ENCODE measurements at places on chromosomes 5 and 9.

GRCh38 chr5:61768692-61769281, 436.7 kb downstream of the ZSWIM6 start:
- H3K36me3 ChIP-seq: no peaks in the 10 kb centered on the region
- no peaks in the 10 kb centered on the region for H3K4me1 ChIP-seq
- peaks cover 7% of the 10 kb centered on the region for H3K27me3 ChIP-seq
- no peak overlapping the region for H3K27ac ChIP-seq

- H3K4me3 ChIP-seq: no peak overlapping the region
- no peak for DNase-seq
- no peaks in the 10 kb centered on the region for H3K4me1 ChIP-seq
- H3K27ac ChIP-seq: no peak overlapping the region
- H3K36me3 ChIP-seq: no peaks in the 10 kb centered on the region
These were observed 268.5 kb upstream of the NMUR2 start for GRCh38 chr5:152673601-152674000.

DNA sequence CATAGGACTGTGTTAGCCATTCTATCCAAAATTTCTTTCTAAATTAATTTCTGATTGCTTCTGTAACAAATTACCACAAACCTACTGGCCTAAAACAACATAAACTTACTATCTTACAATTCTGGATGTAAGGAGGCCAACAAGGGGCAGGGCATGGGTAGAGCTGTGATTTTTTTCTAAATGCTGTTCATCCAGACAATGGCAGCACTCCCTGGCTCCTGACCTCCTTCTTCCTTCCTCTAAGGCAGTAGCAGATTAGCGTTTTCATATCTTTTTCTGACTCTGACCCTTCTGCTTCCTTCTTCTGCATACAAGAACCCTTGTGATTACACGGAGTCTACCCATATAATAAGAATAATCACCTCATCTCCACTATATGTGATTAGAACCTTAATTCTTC, 1005.8 kb downstream of the CDH12 start:
- H3K27ac ChIP-seq: no peak overlapping the region
- H3K4me3 ChIP-seq: no peak overlapping the region
- no peaks in the 10 kb centered on the region for H3K36me3 ChIP-seq
- DNase-seq: no peak
- no peaks in the 10 kb centered on the region for H3K4me1 ChIP-seq
- H3K27me3 ChIP-seq: no peaks in the 10 kb centered on the region

GRCh38 chr5:53560506-53561191, at the start of gene NDUFS4:
TSS of gene NDUFS4 (plus strand) at chr5:53560639. CDS start at chr5:53560663, 24 bp downstream.
- H3K36me3 ChIP-seq: peaks cover 3% of the 10 kb centered on the region
- DNase-seq: peak; percentile 66
- H3K4me3 ChIP-seq: peak within 1 kb of the TSS; percentile 96
- H3K4me1 ChIP-seq: peaks cover 14% of the 10 kb centered on the region
- peak within 1 kb of the TSS; percentile 94 for H3K27ac ChIP-seq
- H3K27me3 ChIP-seq: peaks cover 4% of the 10 kb centered on the region

DNA sequence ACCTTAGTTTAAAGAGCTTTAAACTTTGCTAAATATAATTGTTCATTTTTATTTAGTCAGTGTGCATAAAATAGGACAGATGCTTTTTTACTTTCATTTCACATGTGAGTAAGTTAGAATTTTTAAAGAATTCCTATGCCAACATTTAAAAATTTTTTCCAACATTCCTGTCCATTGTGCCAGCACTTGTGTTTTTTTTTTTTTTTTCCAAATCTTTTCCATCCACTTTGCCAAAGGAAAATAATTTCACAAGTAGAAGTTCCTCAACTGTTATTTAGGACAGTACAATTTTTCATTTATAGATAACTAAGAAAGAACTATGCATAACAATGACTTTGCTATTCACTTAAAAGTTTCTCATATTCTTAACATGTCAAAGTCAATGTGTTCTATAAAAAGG, 189.5 kb downstream of the ADAMTS6 start:
- no peaks in the 10 kb centered on the region for H3K4me1 ChIP-seq
- peaks cover 2% of the 10 kb centered on the region for H3K36me3 ChIP-seq
- no peak overlapping the region for H3K4me3 ChIP-seq
- H3K27ac ChIP-seq: no peak overlapping the region
- H3K27me3 ChIP-seq: no peaks in the 10 kb centered on the region
- DNase-seq: no peak

- H3K4me1 ChIP-seq: no peaks in the 10 kb centered on the region
- H3K27ac ChIP-seq: no peak overlapping the region
- no peaks in the 10 kb centered on the region for H3K27me3 ChIP-seq
- H3K36me3 ChIP-seq: peaks cover 17% of the 10 kb centered on the region
- no peak for DNase-seq
These were observed 222.9 kb upstream of the EFNA5 start for GRCh38 chr5:107893642-107894041.
